ENCODE measurements at places on chromosomes 2 and 18.

GRCh38 chr2:105238664-105239240 lies 2.8 kb upstream of the GPR45 start:
- DNase-seq: no peak

GRCh38 chr18:7855028-7855427 lies 287.9 kb downstream of the PTPRM start:
- no peak for DNase-seq

- DNase-seq: peak; percentile 64
Measured at GRCh38 chr18:47754311-47755101, 176.0 kb downstream of the SMAD2 start.

- no peak for DNase-seq
Measured at GRCh38 chr2:32262105-32262504, 2.6 kb downstream of the NLRC4 start.

- no peak for DNase-seq
Measured at GRCh38 chr2:26126074-26126473, 46.8 kb upstream of the GAREM2 start.

GRCh38 chr2:172437419-172438341 lies 10.3 kb downstream of the ITGA6 start:
- peak; percentile 70 for DNase-seq

DNA sequence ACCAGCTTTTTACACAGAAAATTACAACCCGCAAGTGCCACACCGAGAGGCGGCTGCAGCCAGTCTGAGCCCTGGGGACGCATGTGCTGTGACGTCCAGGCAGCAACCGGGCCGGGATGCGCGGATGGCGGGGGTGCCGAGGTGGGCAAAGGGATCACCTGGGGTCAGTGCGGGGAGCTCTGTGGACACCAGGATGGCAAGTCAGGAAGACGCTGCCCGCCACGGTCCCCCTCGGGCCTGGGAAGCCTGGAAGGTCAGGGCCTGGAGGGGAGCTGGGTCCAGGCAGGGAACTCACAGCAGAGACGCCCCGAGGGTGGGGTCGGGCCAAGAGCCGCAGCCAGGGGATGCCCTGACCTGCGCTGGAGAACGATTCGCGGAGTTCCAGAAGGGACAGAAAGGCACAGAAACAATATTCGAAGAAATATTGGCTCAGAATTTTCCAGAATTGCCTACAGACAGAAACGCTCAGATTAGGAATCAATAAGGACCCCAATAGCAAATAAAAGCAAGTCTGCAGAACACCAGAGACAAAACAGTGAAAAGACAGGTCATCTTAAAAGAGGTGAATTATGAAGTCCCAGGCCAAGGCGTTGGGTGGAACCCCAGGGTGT lies 11.7 kb upstream of the KIF1A start:
- no peak for DNase-seq

DNA sequence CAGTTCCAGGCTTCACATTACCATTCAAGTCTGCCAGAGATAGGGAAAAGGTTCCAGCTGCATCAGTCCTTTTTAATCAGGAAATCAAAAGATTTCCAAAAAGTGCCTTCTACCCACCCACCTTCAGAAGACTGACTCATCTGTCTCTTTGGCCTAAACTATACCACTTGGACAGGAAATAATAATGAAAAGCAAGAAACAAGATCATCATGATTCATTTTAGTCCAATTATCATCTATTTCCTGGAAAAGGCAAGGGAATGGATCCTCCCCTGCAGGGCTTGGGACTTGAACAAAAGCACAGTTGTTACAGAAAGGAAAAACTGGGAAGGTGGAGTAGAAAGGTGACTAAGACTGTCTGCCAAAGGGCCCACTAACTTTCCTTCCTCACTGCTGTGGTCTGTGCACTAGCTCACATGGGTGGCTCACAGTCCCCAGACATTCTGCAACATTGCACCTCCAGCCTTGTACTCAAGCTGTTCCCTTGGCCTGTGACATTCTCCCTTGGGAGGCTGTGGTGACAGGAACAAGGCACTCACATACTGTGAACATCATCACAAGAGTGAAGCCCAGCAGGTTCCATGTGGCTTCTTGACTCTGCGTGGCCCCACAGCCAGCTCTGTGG lies 75.3 kb downstream of the VSNL1 start:
- DNase-seq: no peak

GRCh38 chr18:9417073-9417851 lies 58.1 kb upstream of the RALBP1 start:
- no peak for DNase-seq

DNA sequence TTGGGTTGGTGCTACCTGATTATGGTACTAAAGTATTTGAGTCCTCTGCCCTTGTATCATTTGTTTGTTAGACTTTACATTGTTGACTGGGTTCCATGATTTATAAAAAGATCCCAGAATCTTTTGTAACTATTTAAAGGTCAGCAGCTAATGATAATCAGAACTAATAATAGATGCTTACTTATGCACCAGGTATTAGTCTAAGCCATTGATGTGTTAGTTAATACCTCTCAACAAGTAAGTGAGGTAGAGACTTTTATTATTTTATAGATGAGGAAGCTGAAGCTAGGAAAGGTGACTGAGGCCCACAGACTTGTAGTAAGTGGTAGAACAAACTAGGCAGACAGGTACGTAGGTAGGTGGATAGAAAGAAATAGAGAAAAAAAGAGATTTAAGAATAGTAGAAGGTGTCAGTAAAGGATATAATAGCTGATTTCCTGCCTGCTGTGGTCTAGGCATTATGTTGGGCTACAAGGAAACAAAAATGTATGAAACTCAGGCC lies 68.1 kb downstream of the CRIM1 start:
- DNase-seq: no peak

DNA sequence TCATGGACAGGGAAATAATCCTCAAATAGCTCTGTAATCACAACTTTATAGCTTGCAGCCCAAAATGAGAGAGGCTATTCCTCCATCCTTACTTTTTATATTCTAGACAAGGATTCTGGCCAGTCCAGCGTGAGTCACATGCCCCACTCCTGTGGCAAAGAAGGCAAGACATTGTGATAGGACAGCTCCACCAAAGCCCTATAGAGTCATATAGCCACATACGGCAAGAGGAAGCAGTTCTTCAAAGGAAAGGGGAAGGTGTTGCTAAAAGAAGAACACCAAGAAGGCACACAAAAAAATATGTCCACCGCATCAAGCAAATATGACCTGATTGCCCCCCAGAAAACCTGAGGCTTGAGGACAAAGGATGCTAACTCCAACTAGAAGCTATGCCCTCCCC lies 3.4 kb upstream of the GFPT1 start:
- DNase-seq: no peak

DNA sequence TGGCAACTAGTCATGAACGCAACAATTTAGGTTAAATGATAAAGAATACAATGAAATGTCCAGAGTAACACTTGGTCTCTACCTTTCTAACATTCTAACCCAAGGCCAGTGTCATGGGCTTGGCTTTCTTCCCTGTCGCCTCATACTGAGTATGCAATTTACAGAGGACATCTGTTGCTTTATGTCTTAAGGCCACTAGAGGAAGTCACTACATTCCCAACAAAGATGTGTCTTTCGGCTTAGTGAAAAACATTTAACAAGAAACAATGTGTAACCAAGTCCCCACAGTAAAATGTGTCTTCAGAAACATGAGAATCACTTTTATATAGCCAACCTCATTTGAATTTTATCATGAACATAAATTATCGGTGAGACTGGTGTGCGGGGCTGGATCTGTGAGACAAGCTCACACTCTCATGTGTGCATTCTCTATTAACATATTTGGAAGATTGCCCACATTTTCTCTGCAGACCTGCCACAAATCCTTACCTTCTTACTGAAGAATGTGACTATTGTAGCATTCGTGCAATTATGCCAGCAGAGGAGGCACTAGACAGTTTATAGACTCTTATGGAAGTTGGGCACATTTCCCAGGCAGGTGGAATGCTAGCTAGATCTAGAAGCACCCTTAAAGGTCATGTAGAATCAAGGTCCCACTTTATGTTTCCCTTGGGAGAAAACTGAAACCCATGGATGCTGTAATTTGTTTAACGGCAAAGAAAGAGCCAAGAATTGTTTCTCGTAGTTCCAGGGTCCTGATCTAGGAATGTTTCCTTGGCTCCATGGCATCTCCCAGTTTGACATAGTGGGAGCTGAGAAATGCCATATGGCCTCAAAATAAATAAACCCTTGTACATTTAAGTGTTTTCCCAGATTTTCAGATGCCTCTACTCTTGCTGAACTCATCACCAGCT lies 101.8 kb downstream of the CD226 start:
- DNase-seq: no peak

- DNase-seq: no peak
Measured at GRCh38 chr2:63660060-63660459, 71.3 kb downstream of the MDH1 start.

DNA sequence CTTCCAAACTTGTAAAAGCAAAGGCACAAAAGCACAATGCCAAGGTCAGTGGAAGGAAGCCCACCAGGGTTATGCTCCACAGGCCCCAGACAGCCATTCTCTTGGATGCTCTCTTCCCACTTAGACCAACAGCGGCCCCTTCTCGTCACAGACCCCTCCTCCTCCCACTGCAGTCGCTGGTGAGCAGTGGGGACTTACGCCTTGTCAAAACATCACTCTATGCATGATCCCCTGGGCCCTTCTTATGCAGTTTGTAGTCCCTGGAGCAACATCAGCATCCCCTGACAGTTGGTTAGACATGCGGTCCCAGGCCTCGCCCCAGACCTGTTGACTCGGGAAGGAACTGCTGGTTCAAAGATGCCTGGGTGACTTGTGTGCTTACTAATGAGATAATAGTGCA lies 376.0 kb upstream of the KLHL29 start:
- no peak for DNase-seq

All from activated CD4-positive, alpha-beta T cell treated with anti-CD3 and anti-CD28 coated beads, Interleukin-10, Interleukin-2, amounts not matched to agents 100 ng/mL and 50 ng/mL, durations not matched to agents 16 hours and 8 hours (primary cell).